ENCODE measurements at places on chromosomes 6 and 20.

DNA sequence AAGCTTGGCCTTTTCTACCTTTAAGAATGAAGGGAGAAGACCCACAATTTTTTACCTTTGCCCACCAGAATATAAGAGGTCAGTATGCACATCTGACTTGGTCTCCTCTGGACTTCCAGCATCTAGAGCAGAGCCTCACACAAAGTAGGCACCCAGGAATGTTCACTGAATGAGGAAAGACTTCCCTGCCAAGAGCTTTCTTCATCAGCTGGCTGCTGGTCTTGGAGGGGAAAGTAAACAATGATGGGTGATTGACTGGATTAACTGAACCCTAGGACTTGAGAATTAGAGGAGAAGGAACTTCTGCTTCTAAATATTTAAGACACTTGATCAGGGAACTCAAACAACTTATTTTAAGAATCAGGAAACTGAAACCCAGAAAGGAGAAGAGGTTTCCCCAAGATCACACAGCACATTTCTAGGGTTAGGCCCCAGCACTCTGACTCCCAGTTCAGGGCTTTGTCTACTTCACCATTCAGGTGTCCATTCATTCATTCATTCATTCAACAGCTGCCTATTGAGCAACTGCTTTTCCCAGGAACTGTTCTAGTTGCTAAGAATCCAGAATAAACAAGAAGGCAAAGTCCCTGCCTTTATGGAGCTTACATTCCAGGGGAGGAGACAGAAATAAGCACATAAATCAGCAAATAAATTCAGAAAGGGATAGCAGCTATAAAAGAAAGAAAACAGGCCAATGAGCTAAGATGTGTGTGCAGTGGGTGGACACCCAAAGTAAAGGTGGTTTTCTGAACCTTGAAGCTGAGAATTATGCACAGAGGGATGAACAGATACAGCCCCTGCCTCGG lies 216.9 kb upstream of the LRFN2 start:
- DNase-seq: no peak

DNA sequence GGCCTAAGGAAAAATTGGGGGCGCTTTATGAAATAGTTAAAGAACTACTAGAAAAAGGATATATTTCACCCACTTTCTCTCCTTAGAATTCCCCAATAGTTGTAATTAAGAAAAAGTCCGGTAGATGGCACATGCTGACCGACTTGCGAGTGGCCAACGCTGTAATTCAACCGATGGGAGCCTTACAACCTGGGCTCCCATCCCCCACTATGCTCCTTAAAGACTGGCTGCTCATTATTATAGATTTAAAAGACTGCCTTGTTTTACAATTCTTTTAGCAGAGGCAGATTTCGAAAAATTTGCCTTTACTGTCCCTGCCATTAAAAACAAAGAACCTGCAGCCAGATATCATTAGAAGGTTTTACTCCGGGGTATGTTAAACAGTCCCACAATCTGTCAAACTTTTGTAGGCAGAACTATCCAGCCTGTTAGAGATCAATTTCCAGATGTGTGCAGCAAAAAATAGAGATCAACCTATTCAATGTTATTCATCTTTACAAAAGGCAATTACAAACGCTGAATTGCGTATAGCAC lies 58.5 kb upstream of the PRSS16 start:
- DNase-seq: peak; percentile 39

DNA sequence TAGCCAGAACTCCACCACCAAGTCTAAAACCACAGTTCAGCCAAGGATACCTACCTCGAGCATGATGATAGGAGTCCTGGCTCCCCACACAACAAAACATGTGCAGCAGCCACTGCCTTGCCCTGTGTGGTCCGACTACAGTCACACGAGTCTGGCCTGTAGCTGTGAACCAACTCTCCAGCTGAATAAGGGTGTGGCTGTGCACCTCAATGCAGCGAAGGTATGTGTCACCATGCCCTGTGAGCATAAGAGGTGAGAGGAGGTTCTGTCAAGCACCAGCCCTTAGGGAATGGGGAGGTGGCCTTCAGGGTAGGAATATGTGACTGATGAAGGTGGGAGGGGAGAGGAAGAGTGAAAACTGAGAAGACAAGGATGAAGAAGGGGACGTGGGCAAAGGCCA lies 16.7 kb upstream of the KHDC1L start:
- DNase-seq: no peak

GRCh38 chr20:50415516-50416268 lies 94.5 kb upstream of the PTPN1 start:
- no peak for DNase-seq

GRCh38 chr6:113402544-113402943 lies 454.6 kb upstream of the MARCKS start:
- no peak for DNase-seq
